ENCODE measurements at places on chromosomes 4 and X.

- DNase-seq = no peak
These were observed 747.2 kb downstream of the STPG2 start for GRCh38 chr4:97396097-97396496.

GRCh38 chr4:55028196-55028595 lies 97.2 kb downstream of the KDR start:
- no peak for DNase-seq

GRCh38 chrX:134670134-134670924 lies 12.1 kb upstream of the PLAC1 start:
- DNase-seq = peak; percentile 69

GRCh38 chr4:99861120-99861905 lies 32.9 kb downstream of the LAMTOR3 start:
- DNase-seq = no peak

- DNase-seq = no peak
These were observed 338.0 kb downstream of the SPOCK3 start for GRCh38 chr4:166896254-166896653.

- DNase-seq = no peak
These were observed 1184.4 kb downstream of the RPA4 start for GRCh38 chrX:98068024-98068580.

- peak; percentile 37 for DNase-seq
These were observed at the start of gene PRKG2 for GRCh38 chr4:81214881-81215868. TSS of gene PRKG2 (minus strand) at chr4:81215222. CDS start at chr4:81205047, 10,175 bp downstream.

DNA sequence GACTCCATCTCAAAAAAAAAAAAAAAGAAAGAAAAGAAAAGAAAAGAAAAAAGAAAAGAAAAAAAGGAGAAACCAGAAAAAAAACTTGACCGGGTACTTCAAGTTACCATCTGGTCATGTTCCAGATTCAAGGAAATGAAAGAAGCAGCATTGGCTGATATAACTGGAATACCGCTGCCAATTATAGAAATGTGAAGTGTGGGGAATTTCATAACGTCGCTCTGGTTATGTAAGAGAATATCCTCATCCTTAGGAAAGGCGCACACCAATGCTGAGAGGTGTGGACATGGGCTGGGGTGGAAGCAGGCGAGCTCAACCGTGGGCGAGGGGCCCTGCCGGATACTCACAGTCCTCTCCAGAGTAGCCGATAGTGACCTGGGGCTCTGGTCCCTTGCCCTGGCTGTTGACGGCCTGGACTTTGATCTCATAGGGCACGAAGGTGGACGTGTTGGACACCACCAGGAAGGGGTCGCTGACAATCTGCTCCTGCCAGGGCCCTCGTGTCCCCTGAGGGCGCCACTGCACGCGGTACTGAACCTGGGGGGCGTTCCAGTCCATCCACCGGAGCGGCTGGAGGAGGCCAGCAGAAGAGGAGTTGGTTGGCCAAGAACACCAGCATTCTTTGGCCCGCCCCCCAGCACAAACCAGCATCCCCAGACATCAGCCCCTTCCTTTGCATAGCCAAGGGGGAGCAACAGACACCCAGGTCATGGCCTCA lies 19.5 kb downstream of the L1CAM start:
- no peak for DNase-seq

GRCh38 chrX:118978451-118978850 lies 4.0 kb downstream of the LONRF3 start:
- DNase-seq = no peak

- no peak for DNase-seq
These were observed 43.1 kb upstream of the WDR1 start for GRCh38 chr4:10159671-10160070.
